ENCODE measurements at places on chromosomes 1 and 21.
A peak's percentile ranks its signal among the peaks of the same experiment; 100 is the strongest.

DNA sequence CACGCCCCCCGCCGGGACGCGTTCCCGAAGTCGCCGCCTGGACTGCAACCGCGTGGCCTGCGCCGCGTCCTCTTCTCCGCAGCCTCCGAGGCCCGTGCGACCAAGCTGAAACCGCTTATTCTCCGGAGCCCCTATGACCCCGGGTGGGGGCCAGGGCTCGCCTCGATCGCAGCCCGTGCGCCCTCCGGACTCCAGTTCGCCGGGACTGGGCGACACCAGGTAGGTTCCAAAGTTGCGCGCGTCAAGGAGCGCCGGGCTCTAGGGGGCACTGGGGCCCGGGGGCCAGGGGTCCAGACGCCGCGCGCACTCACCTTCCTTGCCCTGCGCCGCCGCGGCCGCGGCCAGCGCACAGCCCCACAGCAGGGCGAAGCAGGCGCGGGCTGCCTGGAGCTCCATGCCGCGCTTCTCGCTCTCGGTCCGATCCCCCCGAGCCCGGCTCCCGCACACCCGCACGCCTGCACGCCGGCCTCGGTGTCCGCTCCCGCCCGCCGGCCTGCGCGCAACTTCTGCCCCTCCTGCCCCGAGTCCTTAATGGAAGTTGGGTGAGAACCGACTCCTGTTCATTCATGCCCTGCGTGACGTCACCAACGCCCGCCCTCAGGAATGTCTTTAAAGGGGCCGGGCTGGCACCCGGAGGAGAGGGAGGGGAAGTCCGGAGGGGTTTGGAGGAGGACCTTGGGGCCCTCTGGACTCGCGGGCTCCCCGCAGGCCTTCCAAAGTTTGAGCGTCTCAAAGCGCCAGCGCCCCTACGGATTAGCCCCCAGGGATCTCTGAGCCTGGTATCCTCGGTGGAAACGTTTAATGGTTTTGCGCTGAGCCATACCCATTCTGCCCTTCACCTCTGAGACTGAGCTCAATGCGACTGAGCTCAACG lies at the start of gene EPHA2:
TSS of gene EPHA2 (minus strand) at position 533 of the 874 bp plus-strand sequence. CDS start at position 396, 137 bp downstream.
- DNase-seq = peak; percentile 61

DNA sequence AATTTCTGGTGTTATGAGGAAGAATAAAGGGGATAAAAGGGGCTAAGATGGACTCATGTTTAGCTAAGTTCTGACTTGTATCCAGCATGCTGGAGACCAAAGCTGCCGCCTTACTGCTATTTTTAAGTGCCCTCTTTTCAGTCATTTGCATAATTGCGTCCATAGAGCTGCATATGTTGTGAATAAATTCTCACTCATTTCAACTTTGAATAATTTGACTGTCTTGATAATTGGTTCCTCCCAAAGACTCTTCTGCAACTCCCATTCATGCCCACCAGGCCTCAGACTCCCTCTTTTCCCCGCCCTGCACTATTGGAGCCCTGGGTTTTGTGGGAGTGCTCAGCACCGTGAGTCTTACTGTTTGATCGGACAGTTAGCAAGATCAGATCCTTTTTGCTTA lies 45.0 kb downstream of the KIAA0040 start:
- no peak for DNase-seq

DNA sequence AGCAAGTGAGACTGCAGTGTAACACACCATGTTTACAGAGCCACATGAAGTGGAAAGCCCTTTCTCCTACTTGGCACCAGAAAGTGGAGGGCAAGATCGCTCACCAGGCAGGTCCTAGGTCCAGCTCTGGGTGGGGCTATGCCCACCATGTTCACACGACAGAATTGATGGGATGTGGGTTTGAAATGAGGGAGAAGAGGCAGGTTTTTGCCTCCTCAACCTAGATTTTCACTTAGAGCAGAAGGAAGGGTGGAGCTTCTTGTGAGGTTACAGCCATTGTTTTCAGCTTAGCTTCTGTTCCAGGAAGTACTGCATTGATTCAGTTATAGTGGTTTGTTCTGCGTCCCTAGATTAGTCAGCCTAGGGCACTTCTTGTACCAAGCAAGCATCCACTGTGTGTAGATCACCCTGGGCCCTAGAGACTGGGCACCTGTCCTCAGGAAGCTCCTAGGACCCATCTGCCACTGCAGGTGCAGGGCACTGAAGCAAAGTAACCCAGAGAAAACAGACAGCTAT lies 2.3 kb downstream of the CD53 start:
- no peak for DNase-seq

GRCh38 chr1:12572522-12572921 lies 45.5 kb downstream of the DHRS3 start:
- no peak for DNase-seq

GRCh38 chr1:224815647-224816046 lies 113.8 kb upstream of the DNAH14 start:
- no peak for DNase-seq

GRCh38 chr1:147246910-147247655 lies 4.6 kb downstream of the CHD1L start:
- no peak for DNase-seq

- no peak for DNase-seq
Measured at GRCh38 chr1:214698559-214698958, 95.6 kb downstream of the CENPF start.

- no peak for DNase-seq
Measured at GRCh38 chr1:152415454-152416227, 1.6 kb upstream of the CRNN start.

DNA sequence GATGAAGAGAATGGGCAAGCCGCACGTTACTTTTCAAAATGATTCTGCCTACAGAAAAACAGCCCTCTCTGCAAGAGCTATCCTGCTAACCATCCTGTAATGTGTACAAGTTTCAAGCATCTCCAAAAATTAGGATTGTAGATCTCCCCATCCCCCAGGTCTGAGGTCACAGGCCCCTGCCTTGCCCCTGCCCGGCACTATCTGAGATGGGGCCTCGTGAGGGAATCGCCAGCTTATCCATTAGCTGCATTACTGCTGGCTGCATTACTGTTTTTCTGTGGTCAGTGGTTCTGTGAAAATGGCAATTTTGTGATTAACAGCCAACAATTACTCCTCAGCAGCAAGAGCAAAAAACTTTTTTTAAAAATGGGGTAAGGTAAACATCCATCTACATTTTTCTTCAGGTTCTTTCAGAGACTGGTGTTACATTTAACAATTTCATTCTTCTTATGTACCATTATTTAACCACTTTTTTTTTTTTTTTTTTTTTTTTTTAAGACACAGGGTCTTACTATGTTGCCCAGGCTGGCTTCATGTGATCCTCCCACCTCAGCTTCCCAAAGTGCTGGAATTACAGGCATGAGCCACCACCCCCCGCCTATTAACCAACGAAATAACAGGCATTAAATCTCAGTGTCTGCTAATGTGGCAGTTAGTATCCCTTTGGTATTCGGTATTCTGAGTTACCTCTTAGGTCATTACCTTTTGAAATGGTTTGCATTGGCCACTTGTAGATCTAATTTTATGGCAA lies 83.8 kb downstream of the MRPL37 start:
- no peak for DNase-seq

DNA sequence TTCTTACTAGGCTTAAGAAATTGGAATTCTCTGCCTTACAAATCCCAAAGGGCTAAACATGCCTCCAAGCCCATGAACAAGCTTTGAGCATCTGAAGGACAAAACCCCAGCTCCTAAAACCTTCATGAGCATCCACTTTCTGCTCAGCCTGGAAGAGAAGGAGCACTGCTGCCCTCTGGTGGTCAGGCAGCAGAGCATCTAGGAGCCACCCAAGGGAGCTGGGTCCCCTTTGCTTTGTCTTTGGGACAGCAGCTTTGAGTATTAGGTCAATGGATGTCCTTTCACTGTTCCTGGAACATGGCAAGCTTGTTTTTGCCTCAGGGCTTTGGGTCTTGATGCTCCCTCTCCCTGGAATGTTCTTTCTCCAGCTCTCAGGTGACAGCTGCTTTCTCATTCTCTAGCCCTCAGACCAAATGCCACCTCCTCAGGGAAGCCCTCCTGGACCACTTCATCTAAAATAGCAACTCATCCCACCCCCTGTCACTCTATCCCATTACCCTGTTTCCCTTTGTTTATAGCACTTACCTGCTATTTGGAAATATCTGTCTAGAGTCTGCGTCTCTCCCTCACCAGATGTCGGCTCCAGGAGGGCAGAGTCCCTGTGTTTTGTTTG lies 25.7 kb downstream of the RAB7B start:
- peak; percentile 42 for DNase-seq

- no peak for DNase-seq
Measured at GRCh38 chr1:6016191-6016865, 24.1 kb upstream of the NPHP4 start.

- no peak for DNase-seq
Measured at GRCh38 chr1:162822391-162823200, 32.1 kb downstream of the HSD17B7 start.

- peak; percentile 20 for DNase-seq
Measured at GRCh38 chr1:89454845-89455521, 69.6 kb upstream of the LRRC8B start.

GRCh38 chr1:200279810-200280411 lies 129.9 kb downstream of the ZNF281 start:
- DNase-seq = no peak

DNA sequence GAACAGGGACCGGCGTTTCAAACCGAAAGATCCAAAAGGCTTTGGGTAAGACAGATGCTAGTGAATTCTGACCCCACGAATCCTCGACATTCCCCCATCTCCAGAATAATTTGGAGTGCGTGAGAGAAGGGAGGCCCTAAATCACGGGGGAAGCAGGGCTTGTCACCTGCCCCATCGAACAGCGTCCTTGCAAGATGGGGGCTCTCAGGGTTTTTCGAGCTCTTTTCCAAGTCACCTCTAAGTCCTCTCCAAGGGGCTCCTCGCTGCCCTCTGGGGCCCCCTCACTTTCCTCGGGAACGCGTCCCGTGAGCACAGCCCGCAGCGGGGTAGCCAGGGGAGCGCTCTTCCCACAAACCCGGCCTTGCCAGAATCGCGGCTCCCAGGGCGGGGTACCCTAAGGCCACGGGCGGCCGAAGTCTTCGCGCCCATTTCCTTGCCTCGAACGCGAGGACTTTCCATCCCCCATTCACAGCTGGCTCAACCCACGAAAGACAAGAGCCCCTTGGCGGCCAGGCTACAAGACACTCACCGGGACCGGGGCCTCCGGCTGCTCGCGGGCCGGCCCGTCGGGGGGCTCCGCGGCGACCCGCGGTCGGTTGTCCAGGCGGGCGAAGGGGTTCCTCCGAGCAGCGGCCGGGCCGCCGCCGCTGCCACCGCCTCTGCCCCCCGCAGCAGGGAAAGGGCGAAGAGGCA lies 546 bp downstream of the DONSON start:
- no peak for DNase-seq

DNA sequence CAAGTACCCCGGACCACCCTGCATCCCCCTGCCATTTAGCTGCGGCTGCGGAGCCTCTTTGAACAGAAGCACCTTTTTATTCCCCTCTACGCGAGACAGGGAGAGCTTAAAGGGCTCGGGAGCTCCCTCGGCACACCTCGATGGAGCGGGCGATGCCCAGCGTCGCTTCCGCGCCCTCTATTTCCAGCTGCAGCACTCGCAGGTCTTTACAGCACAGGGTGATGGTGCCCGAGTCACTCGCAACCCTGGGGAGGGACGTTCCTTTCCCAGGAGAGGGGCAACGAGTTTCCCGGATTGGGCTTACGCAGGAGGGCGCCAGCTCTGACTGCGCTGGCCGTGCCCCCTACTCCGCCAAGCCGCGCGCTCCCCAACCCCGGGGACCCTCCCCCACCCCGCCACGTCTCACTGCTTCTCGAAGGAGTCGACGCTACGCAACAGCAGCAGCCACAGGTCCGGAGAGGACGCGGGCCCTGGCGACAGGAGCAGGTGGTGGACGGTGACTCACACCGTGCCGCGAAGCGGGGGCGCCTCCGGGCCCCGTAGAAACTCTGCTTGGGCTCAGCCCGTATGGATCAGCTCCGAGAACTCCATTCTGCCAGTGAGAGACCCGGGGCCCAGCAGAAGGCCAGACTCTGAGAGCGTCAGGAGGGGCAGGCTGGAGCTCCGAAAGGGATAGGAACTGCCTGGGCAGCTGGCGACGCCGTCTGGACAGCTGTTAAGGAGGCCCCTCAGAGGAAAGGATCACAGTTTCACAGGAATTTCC lies 5.8 kb upstream of the FAM167B start:
- DNase-seq = no peak

DNA sequence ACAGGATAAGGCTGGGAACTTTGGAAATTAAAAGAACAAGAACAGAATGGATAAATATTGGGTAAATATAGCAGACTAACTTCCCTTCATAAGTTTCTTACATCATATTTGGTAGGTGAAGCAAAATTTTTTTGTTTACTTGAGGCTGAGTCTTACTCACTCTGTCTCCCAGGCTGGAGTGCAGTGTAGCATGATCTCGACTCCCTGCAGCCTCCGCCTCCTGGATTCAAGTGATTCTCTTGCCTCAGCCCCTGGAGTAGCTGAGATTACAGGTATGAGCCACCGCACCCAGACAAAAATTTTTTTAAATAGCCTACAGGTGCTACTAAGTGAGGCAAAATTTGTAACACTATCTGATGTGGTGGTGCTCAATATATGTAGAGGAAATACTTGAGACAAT lies 50.7 kb downstream of the TM2D1 start:
- no peak for DNase-seq

GRCh38 chr1:36248250-36248894 lies 24.1 kb downstream of the THRAP3 start:
- DNase-seq = no peak

DNA sequence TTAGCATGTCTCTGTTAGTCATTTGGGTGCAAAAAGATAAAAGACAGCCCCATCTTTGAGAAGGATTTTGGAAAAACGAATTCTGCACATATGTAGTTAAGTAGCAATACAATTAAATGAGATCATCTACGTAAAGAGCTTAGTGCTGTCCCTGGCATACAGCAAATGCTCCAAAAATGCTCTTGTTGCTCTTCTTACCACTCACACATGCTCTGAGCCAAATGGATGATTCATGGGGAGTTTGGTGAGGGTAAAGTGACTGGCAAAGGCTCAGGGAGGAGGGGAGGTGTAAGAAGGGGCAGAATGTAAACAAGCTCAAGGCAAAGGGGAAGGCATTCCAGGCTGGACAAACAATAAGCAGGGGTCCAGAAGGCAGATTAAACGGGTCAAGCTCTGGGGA lies 191.9 kb downstream of the AK5 start:
- no peak for DNase-seq

DNA sequence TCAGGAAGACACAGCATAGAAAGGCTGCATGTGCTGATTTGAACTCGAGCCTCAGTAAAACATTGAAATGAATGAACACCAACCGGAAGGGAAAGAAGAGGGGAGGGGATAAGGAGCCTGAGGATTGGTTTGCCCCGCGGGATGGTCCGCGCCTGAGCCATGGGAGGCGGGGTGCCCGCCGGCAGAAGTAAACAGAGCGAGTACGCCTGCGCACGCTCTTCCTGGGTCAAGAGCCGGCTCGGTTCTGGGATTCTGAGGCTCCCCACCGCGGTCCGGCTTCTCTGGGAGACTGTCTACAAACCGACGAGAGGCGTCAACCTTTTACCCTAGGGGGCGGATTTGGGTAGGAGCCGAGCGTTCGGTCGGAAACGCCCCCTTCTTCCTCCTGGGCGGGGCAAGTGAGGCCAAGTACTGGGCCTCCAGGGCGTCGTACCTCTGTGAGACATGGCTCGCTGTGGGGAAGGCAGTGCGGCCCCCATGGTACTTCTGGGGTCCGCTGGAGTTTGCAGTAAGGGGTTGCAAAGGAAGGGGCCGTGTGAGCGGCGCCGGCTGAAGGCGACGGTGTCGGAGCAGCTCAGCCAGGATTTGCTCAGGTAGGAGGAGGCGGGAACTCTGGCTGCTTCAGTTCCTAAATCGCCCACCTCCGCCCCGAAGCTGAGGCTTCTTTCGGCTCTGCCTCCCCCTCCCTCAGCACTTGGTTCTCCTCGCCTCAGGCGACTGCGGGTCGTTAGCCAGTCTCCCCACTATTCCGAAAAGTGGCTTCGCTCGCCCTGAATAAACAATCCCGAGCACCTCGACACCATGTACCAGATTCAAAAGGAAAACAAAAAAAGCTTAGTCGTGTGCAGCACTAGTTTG lies at the start of gene BTBD8:
TSS of gene BTBD8 (plus strand) at position 218 of the 858 bp plus-strand sequence. CDS start at position 445, 227 bp downstream.
- peak; percentile 67 for DNase-seq

- no peak for DNase-seq
Measured at GRCh38 chr1:245751116-245751515, 596.3 kb downstream of the KIF26B start.
